NCI-H2227 treated with DMSO at 0.1 percent for 48 hours (cell line): ENCODE measurements at places on chromosomes 12 and 14.

GRCh38 chr14:98612434-98613200 is 659.4 kb downstream of the BCL11B start:
- DNase-seq = no peak

DNA sequence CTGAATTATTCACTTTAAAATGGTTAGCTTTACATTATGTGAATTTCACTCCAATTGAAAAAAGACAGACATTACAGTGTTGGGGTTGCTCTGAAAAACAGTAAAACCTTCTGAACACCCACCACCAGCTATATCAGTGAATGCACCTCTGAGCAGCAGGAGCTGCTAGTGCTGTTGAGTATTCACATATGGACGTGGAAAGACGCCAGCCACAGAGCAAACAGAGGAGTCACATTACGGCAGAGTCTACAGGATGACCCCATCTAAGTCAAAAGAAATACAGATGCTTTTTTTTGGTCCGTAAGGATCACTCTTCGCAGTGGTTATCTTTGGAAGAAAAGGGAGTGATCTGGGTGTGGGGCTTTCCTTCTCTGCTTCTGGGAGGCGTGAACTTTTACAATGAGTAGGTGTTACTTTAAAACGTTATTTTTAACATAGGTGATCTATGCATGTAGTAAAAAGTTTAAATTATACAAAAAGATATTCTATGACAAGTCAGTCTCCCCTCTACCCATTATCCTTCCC is 4.5 kb downstream of the HVCN1 start:
- no peak for DNase-seq

GRCh38 chr12:7039403-7039802 is 21.1 kb upstream of the C1S start:
- no peak for DNase-seq

- no peak for DNase-seq
Observed at GRCh38 chr12:88562846-88563582, 17.3 kb downstream of the KITLG start.

DNA sequence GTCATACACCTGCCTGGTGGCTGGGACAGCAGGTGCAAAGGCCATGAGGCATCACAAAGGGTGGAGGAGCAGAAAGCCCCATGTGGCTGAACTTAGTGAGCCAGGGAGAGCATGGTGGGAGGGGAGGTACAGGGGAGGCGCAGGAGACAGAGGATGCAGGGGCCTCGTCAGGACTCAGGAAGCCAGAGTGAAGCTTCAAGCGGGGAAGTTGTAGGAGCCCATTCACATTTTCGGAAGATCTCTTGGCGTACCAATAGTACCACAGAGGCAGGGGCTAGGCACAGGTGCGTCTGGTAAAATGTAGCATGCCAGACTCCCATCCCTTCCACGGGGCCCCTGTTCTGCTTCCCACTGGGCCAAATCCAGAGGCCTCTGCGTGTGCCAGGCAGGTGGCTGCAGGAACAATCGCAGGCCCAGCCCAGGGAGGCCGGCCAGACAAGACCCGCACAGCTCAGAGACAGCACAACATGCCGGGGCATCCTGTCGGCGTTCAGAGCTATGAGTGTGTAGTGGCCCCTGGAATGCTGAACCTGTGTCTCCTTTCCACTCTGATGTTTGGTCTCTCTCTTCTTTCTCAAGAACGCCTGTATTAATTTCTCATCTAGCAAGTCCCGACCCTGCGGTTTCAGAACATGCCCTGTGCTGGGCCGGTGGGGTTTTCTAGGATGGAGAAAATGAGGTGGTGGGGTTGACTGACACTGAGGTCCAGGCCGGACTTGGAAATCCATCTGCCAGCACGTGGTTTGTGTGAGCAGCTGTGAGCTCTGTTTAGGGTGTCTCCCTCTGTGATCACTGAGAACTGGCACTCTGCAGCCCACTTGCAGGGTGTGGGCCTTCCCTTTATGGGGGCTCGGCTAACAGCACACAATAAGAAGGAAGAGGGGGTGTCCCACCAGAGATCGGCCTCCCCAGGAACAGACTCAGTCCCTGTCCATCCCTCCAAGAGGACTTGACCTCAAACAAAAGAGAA is 5.5 kb upstream of the TMEM132D start:
- DNase-seq = no peak

GRCh38 chr14:51972566-51972965 is 16.8 kb upstream of the RTRAF start:
- DNase-seq = no peak

- DNase-seq = no peak
Observed at GRCh38 chr14:61121355-61121787, 140.3 kb downstream of the SLC38A6 start.

- DNase-seq = no peak
Observed at GRCh38 chr14:91484186-91484585, 25.9 kb downstream of the PPP4R3A start.

DNA sequence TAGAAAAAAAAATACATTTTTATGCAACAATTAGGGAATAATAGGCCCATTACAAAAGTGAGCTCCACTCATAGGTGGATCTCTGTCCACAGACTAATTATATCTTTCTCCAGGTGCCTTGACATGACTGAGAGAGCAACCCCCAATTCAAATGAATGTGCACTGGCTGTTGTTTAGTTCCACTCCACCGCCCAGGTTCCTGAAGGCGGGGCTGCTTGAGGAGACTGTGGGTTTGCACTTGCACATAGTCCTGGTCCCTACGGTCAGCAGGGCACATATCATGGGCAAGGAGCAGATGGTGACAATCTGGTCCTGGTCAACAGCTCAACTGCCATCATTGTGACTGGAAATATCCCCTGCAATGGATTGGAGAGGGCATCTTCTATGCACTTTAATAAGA is 195.6 kb upstream of the PWP1 start:
- no peak for DNase-seq

DNA sequence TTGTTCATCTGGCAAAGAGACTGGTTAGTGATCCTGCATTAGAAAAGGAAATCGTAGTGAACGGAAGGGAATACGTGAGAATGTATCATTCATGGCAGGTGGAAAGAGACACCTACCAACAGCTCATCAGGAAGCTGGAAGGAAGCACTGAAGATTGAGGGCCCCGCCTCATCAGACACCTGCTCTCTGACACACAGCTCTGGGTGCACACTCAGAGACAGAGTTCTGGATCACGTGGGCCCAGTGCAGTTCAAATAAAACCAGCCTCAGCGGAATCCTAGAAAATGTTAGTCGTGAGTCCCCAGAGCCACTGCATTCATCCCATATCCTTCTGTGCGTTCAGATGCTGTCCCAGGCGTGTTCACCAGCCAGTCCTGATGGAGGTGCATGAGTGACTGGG is 129.7 kb downstream of the GLT1D1 start:
- DNase-seq = no peak

GRCh38 chr14:69464379-69464778 is 20.1 kb upstream of the PLEKHD1 start:
- DNase-seq = no peak

- no peak for DNase-seq
Observed at GRCh38 chr14:54344445-54344844, 52.4 kb upstream of the CDKN3 start.

GRCh38 chr12:89166525-89166934 is 185.8 kb downstream of the DUSP6 start:
- no peak for DNase-seq

- DNase-seq = no peak
Observed at GRCh38 chr12:106195621-106196027, 52.2 kb downstream of the CKAP4 start.

- no peak for DNase-seq
Observed at GRCh38 chr14:75648066-75648838, 12.4 kb downstream of the ERG28 start.

DNA sequence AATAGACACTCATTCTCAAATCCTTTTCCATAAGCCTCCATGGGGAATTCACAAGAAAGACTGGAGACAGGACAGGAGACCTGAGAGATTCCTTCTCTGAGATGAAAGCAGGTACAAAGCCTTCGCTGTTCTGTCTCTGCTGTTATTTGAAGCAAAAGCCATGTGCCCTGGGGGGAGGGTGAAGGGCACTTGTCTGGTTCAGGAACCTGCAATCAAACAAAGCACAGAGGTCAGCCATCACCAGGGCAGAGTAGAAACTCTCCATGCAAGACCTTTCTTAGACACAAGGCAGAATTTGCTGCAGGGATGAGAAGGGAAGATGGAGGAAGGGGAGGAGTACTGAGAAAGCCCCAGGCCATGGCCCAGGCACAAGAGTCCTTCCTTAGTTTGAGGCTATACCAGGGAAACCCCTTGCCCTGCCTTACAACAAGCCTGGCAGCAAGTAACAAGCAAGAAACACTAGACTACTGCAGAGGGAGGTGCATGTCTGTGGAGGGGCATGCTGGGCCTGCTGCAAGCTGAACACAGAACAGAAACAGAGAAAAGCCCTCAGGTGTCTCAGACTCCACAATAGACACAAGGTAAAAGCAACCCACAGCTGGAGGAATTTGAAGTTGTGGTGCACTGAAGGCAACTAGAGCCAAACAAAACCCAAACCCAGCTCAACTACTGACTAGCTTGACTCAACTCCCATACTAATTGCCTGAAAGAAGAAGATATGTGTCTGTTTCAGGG is 7.8 kb upstream of the ART4 start:
- DNase-seq = no peak

GRCh38 chr14:98411154-98411553 is 860.8 kb downstream of the BCL11B start:
- no peak for DNase-seq

- no peak for DNase-seq
Observed at GRCh38 chr14:101328412-101329028, 232.8 kb upstream of the DIO3 start.

DNA sequence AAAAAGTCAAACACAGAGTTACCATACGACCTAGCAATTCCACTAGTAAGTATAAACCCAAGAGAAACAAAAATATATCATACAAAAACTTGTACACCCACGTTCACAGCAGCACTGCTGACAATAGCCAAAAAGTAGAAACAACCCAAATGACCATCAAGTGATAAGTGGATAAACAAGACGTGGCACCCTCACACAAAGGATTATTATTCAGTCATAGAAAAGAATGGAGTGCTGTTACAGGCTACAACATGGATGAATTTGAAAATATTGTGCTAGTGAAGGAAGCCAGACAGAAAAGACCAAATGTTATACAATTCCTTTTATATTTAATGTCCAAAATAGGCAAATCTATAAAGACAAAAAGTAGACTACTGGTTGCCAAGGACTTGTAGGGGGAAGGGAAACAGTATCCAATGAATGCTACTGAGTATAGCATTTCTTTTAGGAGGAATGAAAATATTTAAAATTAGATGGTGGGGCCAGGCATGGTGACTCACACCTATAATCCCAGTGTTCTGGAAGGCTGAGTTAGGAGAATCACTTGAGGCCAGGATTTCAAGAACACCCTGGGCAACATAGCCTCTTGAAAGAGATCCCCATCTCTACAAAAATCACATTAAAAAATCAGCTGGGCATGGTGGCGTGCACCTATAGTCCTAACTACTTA is 41.9 kb downstream of the SPTLC2 start:
- DNase-seq = no peak

- no peak for DNase-seq
Observed at GRCh38 chr12:53427905-53428594, 4.4 kb downstream of the AMHR2 start.

- DNase-seq = no peak
Observed at GRCh38 chr14:74566174-74567141, 45.6 kb downstream of the LTBP2 start.

GRCh38 chr14:84485036-84485435 is 1044.9 kb upstream of the FLRT2 start:
- no peak for DNase-seq

DNA sequence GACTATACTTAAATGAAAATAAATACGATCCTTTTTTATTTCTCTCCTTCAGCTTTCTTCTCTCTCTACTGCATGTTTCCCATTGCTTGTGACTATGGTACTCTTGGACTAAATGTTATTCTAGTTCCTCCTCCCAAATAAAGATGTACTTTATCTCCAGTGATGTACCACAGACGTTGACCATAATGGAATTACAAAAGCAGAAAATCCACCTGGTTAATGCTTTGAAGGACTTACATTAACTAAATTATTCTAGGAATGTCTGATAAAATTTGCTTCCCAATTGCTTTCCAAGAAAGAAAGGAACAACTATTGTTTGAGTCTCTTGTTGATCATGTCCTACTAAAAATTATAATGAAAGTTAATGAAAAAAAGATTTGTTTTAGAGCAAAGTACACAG is 71.8 kb downstream of the NTN4 start:
- no peak for DNase-seq

GRCh38 chr12:129440278-129440677 is 463.5 kb downstream of the TMEM132D start:
- no peak for DNase-seq

GRCh38 chr12:1013618-1014489 is 22.8 kb downstream of the ERC1 start:
- no peak for DNase-seq

GRCh38 chr12:6452944-6453630 is 1.2 kb downstream of the TAPBPL start:
- no peak for DNase-seq

DNA sequence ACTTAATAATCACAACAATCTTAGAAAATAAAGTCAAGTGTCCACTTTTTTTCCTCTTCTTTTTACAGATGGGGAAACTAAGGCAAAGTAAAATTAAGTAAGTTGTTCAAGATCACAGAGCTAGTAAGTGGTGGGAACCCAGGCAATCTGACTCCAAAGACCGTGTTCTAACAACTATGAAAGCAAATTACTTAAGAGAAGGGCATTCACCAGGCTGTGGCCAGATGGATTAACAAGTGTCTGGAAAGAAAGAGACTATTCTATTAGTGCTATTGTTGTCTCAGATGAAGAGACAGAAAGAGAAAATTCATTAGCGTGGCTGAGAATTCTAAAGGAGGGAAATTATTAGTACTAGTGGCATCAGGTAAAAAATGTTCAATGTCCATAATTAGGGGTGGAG is 48.5 kb downstream of the FGD6 start:
- DNase-seq = no peak

DNA sequence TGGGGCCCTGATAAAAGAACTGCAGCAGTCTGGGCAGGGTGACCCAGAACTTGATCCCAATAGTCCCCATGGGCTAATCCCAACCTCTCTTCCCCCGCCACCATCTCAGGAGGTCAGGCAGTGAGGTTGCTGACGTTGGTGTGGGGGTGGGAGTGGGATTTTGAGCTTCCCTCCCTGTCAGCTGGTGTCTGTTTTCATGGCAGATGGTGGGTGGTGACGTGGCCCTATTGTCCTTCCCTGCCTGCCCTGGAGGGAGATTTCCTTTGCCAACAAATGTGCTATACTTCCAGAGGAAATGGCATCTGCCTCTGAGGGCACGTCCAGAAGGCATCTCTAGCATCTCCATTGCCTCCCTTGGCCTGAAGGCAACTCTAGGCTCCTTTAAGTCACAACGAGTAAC is 37.7 kb downstream of the NEUROD4 start:
- no peak for DNase-seq

GRCh38 chr12:31228811-31229792 is 96.8 kb downstream of the SINHCAF start:
- DNase-seq = no peak
